CD4-positive, alpha-beta T cell treated with Interleukin-2 at 100 ng/mL for 4 hours (primary cell): ENCODE measurements at places on chromosomes 1 and 21.

GRCh38 chr1:186465946-186466345 lies 5.0 kb upstream of the PDC start:
- DNase-seq: no peak

GRCh38 chr1:186502087-186502486 lies 41.2 kb upstream of the PDC start:
- no peak for DNase-seq

- peak; percentile 60 for DNase-seq
Measured at GRCh38 chr1:246724016-246724730, at the start of gene SCCPDH. TSS of gene SCCPDH (plus strand) at chr1:246724409. CDS start at chr1:246724423, 14 bp downstream.

DNA sequence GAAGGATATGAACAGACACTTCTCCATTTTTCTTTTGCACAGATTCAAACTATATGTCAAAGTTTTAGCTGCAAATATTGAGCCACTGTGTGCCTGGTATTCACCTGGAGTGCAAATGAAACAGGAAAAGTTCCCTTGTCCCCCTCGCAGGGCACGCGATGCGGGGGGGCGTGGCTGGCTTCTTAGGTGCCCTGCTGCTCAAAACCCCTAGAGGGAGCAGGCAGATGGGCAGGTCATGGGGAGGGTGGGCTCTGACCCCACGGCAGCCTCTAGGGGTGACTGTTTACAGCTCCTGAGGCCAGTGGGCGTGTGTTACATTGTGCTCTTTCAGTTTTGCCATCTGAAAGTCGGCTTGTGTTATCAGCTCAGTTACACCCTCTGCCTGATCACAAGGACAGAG lies 931.2 kb upstream of the B3GALT2 start:
- no peak for DNase-seq

DNA sequence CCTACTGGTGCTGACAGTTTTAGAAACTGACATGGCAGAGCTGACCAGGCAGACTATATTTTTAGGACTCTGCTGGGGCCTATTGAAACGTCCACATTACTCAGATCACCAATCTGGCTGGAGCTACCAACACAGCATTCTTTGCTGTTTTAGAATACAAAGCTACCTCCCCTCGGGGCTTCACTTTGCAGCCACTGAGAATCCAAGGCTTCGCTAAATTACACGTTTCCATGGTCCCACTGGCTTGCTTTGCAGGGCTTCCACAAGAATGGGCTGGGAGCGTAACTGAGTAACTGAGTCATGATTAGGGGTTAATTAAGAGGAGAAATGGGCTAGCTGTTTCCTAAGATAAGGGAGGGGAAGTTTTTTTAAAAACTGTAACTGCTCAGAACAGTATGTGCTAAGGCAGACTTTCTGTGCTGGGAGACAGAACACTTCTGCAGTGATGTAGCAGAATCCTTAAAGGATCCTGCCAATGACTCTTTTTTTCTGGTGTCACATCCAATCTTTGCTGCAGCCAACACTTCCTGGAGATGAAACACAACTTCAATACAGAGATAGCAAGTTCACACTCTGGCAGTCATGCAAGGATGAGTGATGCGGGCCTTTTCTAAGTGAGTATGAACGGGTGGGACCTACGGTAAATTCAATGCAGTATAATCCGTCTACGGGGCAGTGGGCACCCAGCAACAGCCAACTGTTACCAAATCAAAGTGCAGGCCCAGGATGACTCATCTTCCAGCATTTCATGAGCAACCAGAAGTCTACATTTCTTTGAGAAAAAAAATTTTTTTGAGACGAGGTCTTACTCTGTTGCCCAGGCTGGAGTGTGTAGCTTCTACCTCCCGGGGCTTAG lies 21.5 kb downstream of the NDUFS5 start:
- no peak for DNase-seq

- DNase-seq: no peak
Measured at GRCh38 chr1:20936621-20937020, 149.5 kb upstream of the HP1BP3 start.

DNA sequence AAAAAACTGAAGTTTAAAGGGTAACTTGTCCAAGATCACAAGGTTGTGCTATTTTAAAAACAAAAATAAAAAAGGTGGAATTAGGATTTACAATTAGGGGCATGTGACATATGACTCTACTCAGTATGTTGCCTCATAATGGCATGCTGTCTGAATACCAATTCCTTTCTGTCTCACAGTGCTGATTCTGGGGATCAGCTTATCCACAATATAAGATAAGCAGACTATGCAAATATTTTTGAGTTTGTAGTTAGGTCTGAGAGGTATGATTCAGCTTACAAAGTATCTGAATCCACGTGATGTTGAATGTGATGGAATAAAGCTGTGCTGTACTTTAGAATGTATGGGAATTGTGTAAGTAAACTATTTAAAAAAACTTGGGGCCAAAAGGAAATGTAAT lies 216.6 kb downstream of the HHIPL2 start:
- DNase-seq: no peak

DNA sequence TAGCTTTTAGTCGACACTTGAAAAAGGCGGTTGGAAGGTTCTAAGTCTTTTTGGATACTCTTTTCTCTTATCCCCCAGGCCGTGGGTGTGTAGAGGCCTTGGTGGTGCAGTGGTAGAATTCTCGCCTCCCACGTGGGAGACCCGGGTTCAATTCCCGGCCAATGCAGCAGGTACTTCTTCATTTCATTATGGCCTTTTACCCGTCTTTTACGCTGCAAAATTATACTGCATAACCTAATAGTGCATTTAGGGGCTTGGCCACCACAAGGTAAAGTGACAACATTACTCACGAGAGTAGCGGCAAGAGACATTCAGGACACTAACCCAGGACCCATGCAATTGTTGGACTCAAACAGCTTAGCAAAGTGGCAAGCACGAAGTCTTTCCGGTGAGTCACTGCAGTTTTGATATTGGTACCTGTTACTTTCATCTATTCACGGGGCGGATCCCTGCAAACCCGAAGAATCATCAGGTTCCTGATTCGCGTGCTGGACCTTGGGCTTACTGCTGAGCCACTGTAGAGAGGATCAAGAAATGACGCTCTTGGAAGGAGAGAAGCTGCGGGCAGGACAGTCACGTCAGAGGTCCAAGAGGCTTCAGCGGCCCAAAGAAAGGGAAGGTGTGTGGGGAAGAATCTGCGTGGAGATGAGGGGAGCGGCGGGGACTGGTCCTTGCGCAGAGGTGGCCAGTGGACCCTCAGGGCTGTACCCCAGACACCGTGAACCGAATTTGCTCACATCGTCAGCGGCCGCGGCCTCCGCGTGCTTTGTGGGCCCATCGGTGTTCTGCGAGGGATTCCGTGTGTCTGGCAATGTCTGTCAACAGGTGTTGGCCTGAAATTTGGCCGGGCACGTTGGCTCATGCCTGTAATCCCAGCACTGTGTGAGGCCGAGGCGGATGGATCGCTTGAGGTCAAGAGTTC lies 12.9 kb upstream of the RNU1-4 start:
- DNase-seq: peak; percentile 64

DNA sequence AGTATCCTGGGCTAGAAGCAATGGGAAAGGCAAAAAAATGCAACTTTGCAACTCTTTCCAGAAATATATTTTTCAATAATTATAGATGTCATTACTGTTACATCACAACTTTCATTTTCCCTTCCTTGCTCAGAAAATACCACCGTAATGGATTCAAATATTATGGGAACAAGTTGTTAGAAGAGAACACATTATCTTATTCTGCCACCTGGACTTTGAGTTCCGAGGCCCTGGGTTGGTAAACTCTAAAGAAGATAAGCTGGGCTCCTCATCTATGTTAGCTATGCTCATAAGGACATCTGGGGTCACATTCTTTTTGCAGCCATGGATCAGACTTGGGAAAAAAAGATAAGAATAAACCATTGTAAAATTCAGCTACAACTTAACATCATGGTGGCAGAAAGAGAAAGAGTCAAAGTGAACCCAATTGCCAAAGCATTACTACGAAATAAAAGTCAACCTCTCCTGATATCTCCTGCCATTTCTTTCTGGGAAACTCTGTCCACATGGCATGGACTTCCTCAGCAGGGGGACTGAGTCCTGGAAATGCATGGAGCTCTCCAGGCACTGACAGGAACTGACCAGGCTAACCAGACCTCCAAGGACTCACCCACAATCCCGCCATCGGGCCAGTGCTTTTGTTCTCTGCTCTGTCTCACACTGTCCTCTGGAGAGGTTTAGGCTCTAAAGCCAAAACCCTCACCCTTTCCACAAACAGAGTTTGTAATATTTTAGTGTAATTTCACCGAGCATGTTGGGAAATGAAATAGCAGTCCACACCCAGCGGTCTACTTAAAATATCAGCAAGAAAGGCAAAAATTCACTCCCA lies 499.1 kb upstream of the RUNX1 start:
- no peak for DNase-seq

- DNase-seq: no peak
Measured at GRCh38 chr1:59064592-59064991, 232.3 kb upstream of the FGGY start.

GRCh38 chr1:66316464-66317247 lies 217.3 kb upstream of the SGIP1 start:
- no peak for DNase-seq

DNA sequence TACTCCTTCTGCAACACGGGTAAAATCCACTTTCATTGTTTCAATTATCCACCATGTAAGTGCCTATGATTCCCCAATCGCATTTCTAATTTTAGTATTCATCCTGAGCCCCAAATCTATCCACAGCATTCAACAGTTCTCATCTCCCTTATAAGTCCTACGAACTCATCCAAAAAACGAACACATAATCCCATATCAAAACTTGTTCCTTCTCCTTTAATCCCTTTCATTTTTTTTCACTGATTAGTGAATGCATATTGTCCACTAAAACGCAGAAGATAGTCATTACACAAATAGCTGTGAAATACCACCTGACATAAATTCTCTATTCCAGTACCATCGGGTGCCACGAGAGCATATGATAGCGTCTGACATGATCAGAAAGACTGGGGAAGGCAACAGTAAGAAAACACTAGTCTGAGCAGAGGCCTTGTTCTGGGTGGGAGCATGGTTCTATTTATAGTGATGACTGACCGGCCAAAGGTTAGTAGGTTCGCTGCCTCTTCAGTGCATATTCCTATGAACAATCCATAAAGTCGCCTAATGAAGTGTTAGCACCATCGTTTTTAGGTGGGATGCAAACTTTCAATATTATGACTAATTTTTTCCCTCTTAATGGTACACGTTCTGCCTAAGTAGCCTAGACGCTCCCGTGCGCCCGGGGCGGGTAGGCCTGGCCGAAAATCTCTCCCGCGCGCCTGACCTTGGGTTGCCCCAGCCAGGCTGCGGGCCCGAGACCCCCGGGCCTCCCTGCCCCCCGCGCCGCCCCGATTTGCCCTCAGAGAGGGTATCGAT lies 648 bp downstream of the ATP5PF start:
- no peak for DNase-seq

DNA sequence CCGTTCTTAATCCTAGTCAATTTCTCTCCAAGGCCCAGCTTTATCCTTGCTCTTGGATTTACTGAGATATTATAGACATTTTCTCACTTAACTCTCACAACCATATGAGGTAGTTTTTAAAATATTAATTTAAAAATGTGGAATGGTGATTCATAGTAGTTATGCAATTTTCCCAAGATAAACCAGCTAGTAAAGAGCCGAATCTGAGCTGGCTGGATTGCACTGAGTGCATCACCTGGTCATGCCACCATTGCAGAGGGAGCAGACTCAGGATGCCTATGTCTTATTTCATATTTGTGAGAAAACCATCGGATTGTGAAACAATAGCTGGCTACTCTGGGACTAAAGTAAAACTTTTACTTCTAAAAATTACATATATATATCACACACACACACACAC lies 494.0 kb downstream of the KCNT2 start:
- DNase-seq: no peak

GRCh38 chr21:36709030-36709867 lies 10.3 kb downstream of the SIM2 start:
- DNase-seq: no peak

- no peak for DNase-seq
Measured at GRCh38 chr21:15152591-15152990, 87.8 kb upstream of the NRIP1 start.

DNA sequence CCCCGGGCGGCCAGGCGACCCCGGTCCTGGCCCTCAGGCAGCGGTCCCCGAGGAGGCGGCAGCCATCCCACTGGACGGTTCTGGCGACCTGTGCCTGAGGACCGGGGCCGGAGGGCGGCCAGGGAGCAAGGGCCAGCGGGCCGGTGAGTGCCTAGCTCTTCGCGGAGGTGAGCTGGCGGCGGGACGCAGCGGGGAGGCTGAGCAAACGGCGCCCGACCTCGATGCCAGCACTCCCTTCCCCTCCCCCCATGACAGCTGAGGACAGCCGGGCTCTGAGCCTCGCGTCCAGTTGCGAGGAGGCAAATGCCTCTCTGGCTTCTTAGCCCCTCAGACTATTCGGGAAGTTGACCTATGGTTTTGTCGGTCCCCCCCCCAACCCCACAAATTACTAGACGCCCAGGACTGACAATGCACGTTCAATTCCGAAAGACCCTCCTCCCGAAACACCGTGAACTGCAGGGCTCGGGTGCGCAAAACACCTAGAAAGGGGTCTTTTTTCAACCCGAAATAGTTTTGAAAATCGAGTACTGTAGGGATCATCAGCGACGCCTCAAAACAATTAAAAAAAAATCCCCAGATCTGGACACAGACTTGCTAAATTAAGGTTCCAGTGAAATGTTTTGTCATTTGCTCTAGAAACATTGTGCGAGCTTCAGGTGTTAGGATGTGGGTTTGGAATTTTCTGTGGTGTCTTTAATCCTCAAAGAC lies 8.3 kb downstream of the CDKN2C start:
- DNase-seq: peak; percentile 13

GRCh38 chr1:25031966-25032667 lies 102.0 kb upstream of the RUNX3 start:
- peak; percentile 83 for DNase-seq

GRCh38 chr1:157193702-157194391 lies 55.7 kb upstream of the ETV3 start:
- peak; percentile 26 for DNase-seq

DNA sequence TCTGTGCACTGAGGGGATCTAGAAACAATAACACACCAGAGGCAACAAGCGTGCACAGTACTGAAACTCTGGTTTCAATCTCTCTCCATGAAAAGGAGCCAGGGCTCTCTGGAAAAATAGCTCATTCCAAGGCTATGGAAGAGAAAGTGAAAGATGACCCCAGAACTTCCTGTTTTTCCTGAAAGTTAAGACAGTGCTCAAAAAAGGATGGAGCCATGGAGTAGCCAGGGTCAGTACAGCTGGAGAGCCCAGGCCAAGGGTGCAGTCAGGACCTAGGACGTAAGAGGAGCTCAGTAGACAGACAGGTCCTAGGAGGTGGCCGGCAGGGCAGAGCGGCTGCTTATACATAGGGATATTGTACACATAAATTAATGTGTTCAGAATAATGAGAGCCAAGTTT lies 19.1 kb downstream of the NOL9 start:
- DNase-seq: no peak

DNA sequence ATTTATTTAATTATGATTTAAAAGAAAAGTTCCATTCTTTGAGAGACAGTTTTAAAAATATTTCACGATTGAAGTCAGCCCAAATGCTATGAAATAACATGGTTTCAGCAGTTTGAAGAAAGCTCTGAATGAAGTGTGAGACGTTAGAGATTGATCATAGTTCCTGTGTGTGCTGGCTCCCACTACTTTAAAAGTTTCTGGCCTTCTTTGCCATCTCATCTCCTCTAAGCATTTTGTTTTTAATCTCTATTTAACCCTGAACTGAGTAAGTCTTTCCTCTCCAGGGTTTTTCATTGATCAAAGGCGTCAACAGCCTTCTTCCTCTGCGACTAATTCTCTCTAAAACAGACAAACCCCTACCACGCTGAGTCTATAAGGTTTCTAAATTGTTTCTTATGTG lies 225.3 kb upstream of the B3GALT2 start:
- DNase-seq: peak; percentile 50

GRCh38 chr1:26405281-26405915 lies 5.2 kb upstream of the LIN28A start:
- no peak for DNase-seq
